Right ventricle myocardium inferior (tissue), 1 donor: ENCODE measurements at places on chromosomes 12 and 14. TPM values are rescaled to one million over a fixed set of nuclear protein-coding genes. Genes with fewer than 3 reads are reported as not detected.

DNA sequence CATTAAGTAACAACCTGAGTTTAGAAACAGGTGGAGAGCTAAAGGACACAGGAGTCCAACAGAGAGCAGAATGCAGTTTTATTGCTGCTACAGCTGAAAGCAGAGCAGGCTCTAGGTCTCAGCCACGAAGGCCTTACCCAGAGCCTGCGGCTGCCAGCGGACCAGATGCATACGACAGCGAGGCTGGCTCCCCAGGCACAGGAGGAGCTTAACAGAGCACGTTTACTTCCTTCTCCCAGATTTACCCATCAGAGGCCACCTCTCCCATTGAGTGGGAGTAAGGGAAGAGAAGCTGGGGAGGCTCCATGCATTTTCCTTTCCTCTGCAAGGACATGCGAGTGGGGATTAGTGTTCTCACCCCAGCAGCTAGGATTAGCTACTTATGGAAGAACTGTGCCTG is 22.6 kb downstream of the DYNC1H1 start:
- no peak for DNase-seq

DNA sequence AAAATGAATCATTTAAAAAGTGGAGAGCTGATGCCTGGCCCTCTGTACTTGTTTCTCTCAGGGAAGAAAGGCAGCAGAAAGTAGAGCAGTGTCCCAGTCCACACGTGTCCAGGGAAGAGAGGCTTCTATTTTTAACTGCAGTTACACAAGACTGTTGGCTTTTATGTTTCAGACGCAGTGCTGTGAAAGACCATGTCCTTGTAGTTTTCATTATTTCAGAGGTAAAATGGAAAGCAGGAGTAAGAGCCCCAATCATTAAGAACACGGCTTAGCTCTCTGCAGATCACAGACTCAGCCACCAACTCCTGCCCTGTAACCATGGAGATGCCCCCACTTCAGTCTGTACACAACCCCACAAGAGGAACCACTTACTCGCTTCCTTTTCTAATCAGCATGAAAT is 336.3 kb downstream of the DAD1 start:
- no peak for DNase-seq

GRCh38 chr14:93029911-93030508 is 85.7 kb downstream of the ITPK1 start:
- DNase-seq: no peak

CLEC1A gene
- 3.7 TPM for total RNA-seq

DNA sequence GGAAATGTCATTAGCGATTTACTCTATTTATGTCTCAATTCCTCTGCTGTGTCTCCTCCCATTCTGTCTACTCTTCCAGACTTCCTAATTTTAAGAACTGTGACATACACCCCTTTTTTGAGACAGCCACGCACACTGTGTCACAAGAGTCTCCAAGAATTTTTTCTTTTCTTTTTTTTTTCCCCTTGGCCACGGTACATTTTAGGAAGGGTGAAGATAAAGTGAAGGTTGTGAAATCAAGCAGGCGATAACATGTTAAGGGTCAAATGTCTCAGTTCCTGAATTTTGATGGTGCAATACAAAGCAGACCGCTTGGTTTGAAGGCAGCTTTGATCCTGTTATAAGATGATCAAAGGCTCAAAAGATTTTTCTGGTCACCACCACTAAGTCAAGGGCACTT is 4.3 kb downstream of the OLR1 start:
- DNase-seq: no peak

GRCh38 chr12:28936711-28937110 is 212.4 kb upstream of the FAR2 start:
- DNase-seq: no peak

GRCh38 chr12:47938594-47938993 is 24.8 kb upstream of the TMEM106C start:
- DNase-seq: no peak

PRH2 gene
- total RNA-seq: not detected

DNA sequence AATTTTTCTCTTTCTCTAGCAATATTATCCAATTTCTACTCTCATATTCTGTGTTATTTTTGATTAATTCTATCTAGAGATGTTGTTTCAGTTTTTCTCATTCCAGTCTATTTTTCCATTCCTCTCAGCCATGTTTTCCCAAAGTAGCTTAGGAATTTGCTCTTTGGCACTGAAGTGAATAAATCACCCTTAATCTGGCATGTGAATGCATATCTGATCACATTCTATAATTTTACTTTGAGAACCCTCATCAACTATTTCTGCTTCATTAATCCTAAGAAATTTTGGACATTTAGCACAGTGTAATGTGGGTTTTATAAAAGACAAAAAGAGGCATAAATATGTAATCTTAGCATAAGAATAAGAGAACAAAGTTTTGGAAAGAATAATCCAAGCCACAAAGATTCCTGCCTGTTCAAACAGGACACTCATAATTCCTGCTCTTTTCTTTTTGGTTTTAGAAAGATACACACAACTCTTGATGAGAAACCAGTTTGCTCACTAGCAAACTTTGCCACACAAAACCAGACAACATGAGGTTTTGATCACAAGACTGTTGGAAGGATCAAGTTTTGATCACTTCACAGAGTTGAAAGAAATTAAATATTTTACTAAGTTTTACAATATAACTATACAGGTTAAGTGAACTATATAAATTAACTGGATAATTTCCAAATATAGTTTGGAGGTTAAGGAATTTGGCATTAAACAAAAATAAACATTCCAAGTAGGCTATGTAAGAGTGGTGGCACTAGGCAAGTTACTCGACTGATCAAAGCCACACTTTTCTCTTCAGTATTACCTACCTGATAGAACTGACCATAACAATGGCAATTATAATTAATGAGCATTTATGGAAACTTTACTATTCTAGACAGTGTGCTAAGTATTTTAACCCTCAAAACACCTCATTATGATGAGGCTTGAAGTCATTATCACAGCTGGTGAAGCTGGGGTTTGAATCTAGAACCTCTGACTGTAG is 226.6 kb upstream of the TMTC1 start:
- DNase-seq: no peak

DNA sequence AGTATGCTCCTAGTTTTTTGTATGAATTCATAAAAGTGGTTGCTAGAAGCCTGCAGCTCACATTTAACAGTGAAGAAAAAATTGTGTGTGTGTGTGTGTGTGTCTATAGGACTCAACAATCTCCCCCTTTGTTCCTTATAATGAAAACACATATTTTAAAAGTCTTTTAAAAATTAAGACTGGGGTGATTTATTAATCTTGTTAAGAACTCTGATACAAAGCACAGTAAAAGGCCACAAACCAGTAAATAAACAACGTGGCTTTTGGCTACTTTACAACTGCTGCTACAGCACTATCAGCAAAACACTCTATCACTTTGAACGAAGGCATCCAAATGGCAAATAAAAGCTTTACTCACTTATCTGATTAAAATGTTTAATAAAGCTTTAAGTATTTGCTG is 594 bp upstream of the VCPKMT start:
- DNase-seq: no peak

GRCh38 chr12:32662665-32663064 is 16.4 kb upstream of the DNM1L start:
- DNase-seq: no peak

CELA1 gene
- not detected for total RNA-seq
